ENCODE measurements at places on chromosomes 2 and 18.

- no peak for DNase-seq
These were observed 8.0 kb downstream of the ME2 start for GRCh38 chr18:50886929-50887328.

- DNase-seq, result no peak
These were observed 89.9 kb upstream of the TMEM247 start for GRCh38 chr2:46389417-46389916.

DNA sequence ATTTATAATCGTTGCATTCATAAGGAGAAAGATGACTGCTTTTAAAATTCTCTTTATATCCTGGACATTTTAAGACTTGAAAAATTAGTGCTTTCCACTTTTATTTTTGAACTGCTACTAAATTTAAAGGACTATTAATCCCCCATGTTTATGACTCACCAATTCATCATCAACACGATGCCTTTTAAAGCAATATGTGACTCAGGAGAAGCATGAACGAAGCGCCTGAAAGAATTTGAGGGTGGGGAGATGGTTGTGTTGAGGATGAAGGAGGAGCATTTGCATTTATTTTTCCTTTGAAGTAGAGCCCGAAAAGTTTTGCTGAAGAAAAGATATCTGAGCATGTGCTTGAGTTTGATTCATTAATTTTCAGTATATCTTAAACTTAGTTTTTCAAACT is 192.2 kb upstream of the LRRTM1 start:
- no peak for DNase-seq

DNA sequence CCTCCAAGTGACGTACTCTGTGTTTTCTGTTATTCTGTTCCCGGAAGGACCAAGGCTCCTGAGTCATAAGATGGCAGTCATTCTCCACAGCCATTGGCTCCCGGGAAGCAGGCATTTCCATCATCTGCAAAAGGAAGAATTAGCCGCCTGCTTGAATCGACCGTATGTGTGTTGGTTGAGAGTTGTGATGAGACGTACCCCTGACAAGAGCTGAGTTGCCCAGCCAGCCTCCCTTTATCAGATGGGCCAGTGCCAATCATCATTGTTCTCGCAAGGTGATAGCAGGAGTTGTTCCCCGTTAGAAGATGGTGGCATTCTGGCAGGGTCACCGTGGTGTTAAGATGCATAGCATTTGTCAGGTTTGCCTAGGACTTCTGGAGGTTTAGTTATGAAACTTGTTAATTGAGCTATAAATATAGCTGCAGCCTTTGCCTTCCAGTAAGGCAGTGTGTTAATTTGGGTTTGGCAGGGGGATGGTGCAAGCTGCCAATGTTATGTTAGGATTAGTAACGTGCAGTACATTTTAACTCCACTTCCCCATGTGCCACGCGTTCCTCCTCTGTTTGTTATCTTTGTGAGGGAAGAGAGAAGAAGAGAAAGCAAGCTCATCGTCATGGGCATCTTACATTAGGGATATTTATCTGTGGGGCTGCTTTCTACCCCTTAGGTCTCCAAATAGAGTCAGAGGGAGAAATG is 652.7 kb upstream of the FANCL start:
- no peak for DNase-seq

- no peak for DNase-seq
These were observed 1302.1 kb upstream of the TMEFF2 start for GRCh38 chr2:193496786-193497185.

All from stimulated activated CD8-positive, alpha-beta memory T cell treated with anti-CD3 and anti-CD28 coated beads, Interleukin-15, amount 100 ng/mL, for 4 hours (primary cell).